ENCODE measurements at places on chromosomes 5 and 9.

DNA sequence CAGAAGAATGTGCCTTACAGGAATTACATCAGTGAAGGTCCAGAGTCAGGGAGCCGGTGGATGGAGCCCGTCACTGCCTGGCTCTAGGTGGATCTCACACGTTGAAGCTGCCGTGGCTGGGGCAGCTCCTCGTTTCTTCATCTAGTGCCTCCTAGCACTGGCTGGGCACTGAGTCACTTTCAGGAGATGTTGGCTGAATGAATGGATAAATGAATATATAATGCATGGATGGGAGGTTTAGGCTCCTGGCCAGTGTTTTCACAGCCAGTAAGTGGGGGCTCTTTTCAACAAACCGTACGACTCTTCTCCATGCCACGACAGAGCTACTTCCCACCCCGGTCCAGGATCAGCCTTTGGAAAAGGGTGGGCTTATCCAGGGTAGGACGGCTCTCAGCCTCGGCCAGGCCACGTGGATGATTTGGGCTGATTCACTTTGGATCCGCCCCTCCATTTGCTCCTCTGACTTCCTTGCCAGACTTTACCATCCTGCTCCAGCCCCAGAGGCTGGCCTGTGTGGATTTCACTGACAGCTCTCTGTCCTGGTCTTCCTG is 1.3 kb upstream of the SH3PXD2B start:
- peak; percentile 88 for DNase-seq

DNA sequence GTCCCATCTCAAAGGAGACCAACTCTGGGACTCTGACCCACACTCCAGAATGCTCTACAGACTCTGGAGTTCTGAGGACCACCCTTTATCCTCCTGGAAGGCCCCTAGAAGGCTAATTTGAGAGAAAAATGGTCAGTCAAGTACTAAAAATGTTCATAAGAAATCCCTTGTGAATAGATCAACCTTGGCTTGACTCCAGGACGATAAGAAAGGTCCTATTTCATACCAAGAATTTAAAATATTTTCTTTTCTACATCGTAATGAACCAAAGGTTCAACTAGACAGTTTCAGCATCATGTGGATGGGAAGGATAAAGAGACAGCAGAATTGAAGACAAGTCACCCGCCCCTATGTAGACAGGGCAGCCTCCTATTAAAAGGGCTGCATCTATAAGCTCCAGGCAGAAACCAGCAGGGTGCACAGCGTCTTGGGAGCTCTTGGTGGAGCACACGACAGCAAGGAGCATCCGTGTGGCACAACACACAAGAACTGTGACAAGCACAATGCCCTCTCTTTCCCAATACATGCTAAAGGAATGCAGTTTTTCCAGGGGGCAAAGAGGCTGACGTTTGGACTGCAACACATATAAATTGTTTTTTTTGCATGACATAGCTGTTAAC is 38.3 kb downstream of the RASEF start:
- no peak for DNase-seq

DNA sequence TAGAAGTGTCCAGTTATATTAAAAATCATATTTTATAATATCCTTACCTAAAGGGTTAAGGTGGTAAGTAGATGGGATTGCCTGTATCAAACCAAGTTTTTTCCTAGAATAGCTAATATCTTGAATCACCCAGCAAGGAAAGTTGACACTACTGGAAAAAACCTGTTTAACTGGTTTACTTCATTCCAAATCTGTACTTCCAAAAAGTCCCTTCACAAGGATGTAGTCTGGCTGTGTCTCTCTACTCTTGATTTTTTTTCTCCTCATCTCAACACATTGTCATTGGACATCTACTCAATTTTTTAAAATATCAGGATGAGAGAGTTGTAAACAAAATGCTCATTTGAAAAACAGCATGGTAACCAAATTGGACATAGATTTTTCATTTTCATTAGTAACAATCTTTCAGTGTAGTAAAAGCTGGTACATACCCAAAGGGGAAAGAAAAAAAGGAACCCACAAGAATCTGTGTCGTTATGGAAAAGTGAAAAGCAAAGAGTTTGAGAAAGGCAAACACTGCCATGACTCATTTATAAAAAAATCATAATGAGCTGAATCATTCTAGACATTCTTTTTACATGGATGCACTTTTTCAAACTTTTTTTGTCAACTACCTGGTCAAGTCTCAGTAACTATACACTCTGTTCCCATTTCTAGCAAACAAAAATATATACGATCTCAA is 173.5 kb downstream of the GLIS3 start:
- DNase-seq = no peak

DNA sequence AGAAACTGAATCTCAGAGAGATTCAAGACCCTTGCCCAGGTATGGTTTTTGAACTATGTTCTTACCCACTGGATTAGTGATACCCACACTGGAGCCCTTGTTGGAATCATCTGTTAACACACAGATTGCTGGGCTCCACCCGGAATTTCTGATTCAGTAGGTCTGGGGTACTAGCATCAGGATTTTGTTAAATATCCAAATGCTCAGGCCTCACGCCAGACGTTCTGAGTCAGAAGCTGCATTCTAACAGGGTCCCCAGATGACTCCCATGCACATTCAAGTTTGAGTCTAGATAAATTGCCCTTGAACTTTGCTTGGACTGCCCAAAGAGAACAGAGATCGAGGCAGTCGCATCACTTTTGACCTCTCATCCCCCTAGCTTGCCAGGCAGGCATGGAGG is 182.0 kb upstream of the WWC1 start:
- no peak for DNase-seq

GRCh38 chr5:151154931-151155774 is 2.4 kb downstream of the ANXA6 start:
- DNase-seq = no peak

DNA sequence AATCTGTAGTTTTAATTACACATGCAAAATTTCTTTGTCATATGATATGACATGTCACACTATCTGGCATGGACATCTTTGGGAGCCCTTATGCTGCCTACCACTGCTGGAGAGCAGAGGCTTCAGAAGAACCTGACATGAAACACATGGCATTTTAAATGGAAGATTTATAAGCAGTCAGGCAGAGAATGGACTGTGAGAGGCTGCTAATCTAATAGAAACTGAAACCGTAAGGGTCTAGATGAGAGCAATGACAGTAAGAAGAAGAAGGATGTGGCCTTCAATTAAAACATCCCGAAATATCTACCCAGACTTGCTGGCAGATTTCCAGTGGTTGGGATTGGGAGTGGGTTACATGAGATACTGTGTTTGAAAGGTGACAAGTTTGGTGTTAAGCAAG is 149.8 kb downstream of the MACIR start:
- no peak for DNase-seq

DNA sequence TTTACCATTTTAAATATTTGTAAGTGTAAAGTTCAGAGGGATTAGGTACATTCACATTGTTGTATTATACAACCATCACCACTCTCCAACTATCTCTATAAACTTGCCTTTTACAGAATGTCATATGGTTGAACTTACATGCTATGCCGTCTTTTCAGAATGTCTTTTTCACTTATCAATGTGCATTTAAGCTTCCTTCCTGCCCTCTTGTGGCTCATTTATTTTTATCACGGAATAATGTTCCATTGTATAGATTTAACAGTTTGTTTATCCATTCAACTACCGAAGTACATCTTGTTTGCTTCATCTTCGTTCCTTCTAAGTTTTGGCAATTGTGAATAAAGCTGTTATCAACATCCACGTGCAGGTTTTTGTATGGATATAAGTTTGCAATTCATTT is 133.3 kb upstream of the C6 start:
- peak; percentile 25 for DNase-seq

DNA sequence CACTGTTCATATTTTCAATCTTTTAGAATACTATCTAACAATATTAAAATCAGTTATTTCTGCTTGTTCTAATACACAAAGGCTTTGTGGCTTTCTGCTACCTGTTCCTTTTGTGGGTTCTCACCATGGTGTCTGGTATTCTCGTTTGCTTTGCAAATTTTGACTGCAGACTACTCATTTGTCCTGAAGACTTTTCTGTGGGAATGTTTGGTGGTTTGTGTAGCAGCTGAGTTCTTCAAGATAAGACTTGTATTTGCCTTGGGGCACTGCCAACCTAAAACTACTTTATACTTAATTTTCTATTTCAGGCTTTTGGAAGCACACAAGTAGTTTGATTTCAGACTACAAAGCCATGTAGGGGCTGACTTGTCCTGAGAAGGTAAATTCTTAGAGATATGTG is 11.1 kb downstream of the IL33 start:
- DNase-seq = no peak

DNA sequence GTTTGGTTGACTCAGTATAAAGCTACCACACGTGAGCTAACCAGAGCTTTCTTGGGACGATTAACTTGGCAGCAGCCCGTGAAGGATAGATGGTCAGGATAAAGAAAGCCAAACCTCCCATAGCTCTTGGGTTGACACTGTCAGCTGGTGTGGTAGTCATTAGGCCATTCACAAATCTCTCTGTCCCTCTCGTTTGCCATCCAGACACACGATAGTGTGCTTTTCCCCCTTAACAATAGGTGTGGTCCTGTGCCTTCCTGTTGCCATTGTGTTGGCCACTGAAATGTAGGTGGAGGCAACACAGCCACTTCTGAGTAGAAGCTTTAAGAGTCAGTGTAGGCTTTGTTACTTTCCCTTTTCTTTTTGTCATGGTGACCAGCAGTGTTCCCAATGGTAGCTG is 11.7 kb downstream of the OR13J1 start:
- DNase-seq = no peak

GRCh38 chr9:131274674-131275331 is 1.5 kb downstream of the FAM78A start:
- DNase-seq = no peak

GRCh38 chr9:88933607-88934379 is 57.5 kb upstream of the S1PR3 start:
- no peak for DNase-seq

DNA sequence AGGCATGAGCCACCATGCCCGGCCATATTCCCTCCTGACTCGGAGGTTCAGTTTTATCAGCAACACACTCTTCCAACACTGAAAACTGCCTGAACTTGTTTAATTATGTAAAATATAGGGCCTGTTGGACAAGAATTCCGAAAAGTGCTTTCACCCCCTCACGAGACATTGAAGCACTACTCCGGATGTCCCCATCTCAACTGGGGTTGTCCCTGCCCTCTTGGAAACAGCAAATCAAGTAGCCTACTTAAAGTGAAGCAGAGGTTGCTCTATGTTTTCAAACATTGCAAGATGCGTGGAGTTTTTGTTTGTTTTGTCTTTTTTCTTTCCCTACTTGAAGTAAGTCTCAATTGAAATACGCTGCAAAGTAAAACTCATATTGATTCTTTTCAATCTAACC is 7.6 kb downstream of the PTGER4 start:
- DNase-seq = no peak

DNA sequence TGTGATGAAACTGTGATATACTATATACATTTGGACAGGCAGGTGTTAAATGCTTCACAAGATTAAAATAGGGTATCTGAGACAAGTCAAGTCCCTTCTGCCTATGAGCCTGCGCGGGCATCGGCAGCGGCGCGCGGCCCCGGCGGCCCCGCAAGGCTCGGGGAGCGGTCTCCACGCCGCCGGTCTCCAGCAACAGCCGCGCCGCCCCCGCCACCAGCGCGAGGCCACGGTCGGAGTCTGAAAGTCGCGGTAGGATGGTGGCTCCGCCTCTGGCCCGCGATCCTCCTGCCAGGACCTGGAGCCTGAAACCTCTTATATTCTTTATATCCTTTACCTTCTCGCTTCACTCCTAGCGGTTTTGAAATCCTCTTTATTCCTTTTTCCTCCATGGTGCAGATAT is 99.4 kb downstream of the INSL6 start:
- DNase-seq = no peak

DNA sequence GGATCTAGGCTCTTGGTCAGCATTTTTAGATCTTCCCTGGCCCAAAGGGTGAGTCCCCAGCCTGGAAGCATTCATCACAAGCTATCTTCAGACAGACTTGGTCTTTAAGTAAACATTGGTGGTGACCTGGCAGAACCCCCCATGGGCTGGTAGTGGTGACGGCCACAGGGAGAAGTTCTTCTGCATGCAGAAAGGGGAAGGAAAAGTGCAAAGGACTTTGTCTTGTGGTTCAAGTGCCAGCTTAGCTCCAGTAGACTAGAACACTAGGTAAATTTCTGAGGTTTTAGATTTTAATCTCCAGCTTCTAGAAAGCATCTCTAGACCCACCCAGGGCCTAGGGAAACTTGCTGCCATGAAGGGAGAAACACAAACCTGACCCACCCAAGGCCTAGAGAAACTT is 584.0 kb downstream of the CHSY3 start:
- no peak for DNase-seq

DNA sequence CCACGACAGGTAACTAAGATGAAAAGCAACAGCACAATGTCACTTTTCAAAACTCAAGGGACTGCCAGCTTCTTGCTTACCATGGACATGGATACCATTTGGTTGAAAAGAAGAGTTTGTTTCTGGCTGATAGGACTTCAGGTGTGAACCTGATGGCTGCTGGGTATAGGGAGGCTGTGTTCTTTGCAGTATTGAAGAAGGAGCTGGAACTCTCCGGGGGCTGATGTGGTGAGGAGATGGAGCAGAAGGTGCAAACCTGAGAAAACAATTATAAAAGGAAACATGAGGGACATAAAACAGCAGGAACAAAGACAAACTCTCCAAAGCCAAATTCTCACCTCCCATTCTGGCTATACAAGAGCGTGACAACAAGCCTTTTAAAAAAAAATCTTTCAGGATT is 330.1 kb upstream of the RFX3 start:
- DNase-seq = no peak

- DNase-seq = no peak
Observed at GRCh38 chr9:91948597-91949391, 1.2 kb downstream of the ROR2 start.

GRCh38 chr5:168072665-168073064 is 218.8 kb upstream of the WWC1 start:
- DNase-seq = no peak

- DNase-seq = no peak
Observed at GRCh38 chr9:135858491-135859185, 48.7 kb downstream of the CAMSAP1 start.

DNA sequence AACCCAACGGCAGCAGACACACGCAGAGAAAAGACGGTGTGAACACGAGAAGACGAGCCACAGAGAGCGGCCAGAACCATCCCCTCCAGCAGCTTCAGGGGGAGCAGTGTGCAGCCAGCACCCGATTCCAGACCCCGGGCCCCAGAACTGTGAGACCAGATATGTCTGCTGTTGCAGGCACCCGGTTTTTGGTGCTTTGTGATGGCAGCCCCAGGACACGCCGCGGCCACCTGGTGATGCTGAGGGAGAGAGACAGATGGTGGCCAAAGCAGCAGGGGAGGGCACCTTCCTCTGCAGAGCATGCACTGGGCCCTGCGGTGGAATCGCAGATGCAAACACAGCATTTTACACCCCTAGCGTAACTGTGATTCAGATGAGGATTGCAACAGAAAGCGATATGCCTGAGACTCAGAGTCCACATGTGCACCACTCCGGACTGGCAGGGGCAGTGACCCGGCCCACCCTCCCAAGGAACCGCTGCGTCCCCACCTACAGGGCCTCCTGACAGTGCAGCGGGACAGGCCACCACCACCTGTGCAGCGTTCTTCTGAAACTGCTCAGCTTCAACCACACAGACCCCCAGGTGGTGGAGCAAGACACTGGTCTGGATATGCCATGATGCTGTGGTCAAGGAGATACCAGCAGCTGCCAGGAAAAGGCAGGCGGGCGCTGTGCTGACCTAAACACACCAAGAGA is 24.0 kb downstream of the ZDHHC11B start:
- no peak for DNase-seq

All from NCI-H446 treated with DMSO at 0.1 percent for 48 hours (cell line).